A549 treated with ZK216348 at 1 μM for 4 hours (cell line): ENCODE measurements at places on chromosomes 4 and X. TPM values are rescaled to one million over a fixed set of nuclear protein-coding genes. Genes with fewer than 3 reads are reported as not detected.

The SSX4 gene
- total RNA-seq, result not detected in 5 replicates

The TBL1X gene
- total RNA-seq, result 10.9 to 15.9 TPM (median 13.6 TPM) in 5 replicates

The SORCS2 gene
- total RNA-seq, result 4.0 to 5.9 TPM (median 5.5 TPM) in 5 replicates

The TMPRSS11B gene
- total RNA-seq, result not detected in 5 replicates

The GYPE gene
- total RNA-seq, result not detected in 5 replicates

The RAB9B gene
- 0.04 TPM in 1 of 5 replicates, not detected in the others for total RNA-seq

The GPR50 gene
- 0.12 to 0.26 TPM (median 0.13 TPM) in 4 of 5 replicates, not detected in the other for total RNA-seq

The ADGRG4 gene
- not detected in 5 replicates for total RNA-seq

The SLITRK4 gene
- total RNA-seq, result not detected in 5 replicates

The SYTL4 gene
- total RNA-seq, result 1.6 to 3.6 TPM (median 2.8 TPM) in 5 replicates

The UCP1 gene
- total RNA-seq, result 0.11 TPM in 1 of 5 replicates, not detected in the others

The ENPEP gene
- total RNA-seq, result 0.12 to 0.14 TPM in 2 of 5 replicates, not detected in the others

The USP17L29 gene
- total RNA-seq, result not detected in 5 replicates

The BMPR1B gene
- total RNA-seq, result 4.9 to 7.7 TPM (median 6.4 TPM) in 5 replicates

The HS3ST1 gene
- total RNA-seq, result 0.04 to 0.75 TPM (median 0.44 TPM) in 5 replicates

The SLC7A11 gene
- 14.3 to 31.4 TPM (median 25.9 TPM) in 5 replicates for total RNA-seq

The VCX2 gene
- not detected in 5 replicates for total RNA-seq

The CFI gene
- 0.48 to 0.85 TPM (median 0.75 TPM) in 5 replicates for total RNA-seq

The SMIM14 gene
- total RNA-seq, result 11.4 to 17.6 TPM (median 15.9 TPM) in 5 replicates

The MANBA gene
- total RNA-seq, result 12.3 to 15.7 TPM (median 13.2 TPM) in 5 replicates

The DIPK2B gene
- total RNA-seq, result not detected in 5 replicates

The CXCL11 gene
- not detected in 5 replicates for total RNA-seq

The CTAG1A gene
- not detected in 5 replicates for total RNA-seq

The FGF13 gene
- total RNA-seq, result not detected in 5 replicates

The TEX13B gene
- not detected in 5 replicates for total RNA-seq

The CDKL2 gene
- total RNA-seq, result 0.36 to 0.79 TPM (median 0.70 TPM) in 5 replicates

The NEK1 gene
- total RNA-seq, result 1.9 to 3.7 TPM (median 2.9 TPM) in 5 replicates

The ADH7 gene
- not detected in 5 replicates for total RNA-seq

The WDR44 gene
- 9.8 to 16.8 TPM (median 14.3 TPM) in 5 replicates for total RNA-seq

The FRMPD4 gene
- 0.02 to 0.11 TPM (median 0.03 TPM) in 4 of 5 replicates, not detected in the other for total RNA-seq

The FRG2 gene
- 0.12 TPM in 1 of 5 replicates, not detected in the others for total RNA-seq

The MAGEA11 gene
- total RNA-seq, result not detected in 5 replicates

The TGIF2LX gene
- not detected in 5 replicates for total RNA-seq

The TMPRSS11E gene
- not detected in 5 replicates for total RNA-seq

The SMR3B gene
- total RNA-seq, result not detected in 5 replicates

The STEEP1 gene
- total RNA-seq, result 29.2 to 38.2 TPM (median 32.4 TPM) in 5 replicates

The NFXL1 gene
- 4.6 to 6.5 TPM (median 5.7 TPM) in 5 replicates for total RNA-seq
